AG10803 (cell line): ENCODE measurements at places on chromosomes 1 and 21.

DNA sequence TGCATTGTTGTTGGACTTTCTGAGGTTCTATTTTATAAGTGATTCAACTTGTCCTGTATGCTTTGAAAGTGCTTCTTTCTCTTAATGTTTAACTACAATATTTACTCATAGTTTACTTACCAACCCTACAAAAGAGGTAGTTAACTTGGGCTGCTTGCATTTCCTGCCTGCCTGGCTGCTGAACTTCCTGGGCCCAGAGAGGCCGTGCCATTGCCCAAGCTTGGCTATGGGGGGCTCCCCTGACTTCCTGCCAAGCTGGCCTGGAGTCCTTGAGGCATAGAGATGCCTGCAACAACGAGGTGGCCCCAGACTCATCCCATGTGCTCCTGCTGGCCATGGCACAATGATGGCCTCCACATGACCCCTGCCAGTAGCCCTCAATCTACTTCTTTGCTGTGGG, 361.6 kb upstream of the PLD5 start:
- DNase-seq, result no peak

- no peak for DNase-seq
Observed at GRCh38 chr21:18191139-18191538, 53.5 kb upstream of the CHODL start.

DNA sequence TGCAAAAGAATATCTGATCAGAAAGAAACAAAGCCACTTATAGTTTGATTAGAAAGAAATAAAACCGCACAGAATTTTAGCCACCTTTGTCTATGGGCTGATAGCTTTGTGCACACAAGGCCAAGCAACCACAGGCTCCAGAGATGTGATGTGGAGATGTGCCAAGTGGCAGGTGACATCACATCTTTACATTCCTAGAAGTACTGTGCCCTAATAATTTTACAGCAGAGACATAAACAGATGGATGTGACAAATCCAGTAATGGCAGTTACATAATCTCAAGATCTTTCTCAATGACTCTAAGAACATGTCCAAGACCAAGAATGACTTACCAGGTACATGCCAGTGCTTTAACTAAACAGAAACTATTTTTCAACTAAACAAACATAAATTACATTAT, 159.5 kb downstream of the LTN1 start:
- DNase-seq, result peak; percentile 18

DNA sequence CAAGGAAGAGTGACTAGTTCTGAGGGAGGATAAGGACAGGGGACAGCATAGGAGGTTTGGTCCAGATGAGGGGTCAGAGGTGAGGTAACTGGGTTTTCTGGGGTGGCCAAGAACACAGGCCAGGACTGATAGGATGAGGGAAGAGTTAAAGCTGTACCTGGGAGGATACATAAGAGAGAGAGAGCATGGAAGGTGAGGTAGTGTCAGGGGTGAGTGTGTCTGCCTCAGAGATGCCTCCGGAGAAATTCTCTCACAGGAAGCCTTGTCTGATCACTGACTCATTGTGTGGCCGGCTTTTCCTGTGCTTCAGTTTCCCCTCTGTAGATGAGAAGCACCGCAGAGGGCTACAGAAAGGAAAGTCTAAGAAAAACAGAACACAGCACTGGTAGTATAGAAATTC, 40.2 kb downstream of the FASLG start:
- peak; percentile 19 for DNase-seq

GRCh38 chr1:182599339-182599738, 4.8 kb downstream of the RGS16 start:
- no peak for DNase-seq

- DNase-seq, result no peak
Observed at GRCh38 chr1:37721565-37721964, 29.2 kb downstream of the CDCA8 start.

GRCh38 chr1:91015794-91016550, 5.9 kb downstream of the ZNF644 start:
- no peak for DNase-seq

DNA sequence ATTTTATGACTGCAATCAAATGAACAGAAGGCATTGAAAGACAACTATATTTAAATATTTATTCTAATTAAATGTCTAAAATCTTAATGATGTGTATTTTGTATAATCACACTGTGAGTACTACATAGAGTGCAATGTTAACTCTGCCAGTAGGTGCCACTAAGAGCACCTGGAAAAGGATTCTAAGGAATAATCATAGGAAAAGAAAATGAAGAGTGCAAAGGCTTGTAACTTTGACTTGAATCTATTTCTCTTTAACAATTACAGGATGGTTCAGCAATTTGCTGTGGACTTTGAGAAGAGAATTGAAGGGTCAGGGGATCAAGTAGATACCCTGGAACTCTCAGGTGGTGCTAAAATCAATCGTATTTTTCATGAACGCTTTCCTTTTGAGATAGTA, 200.4 kb downstream of the DNM3 start:
- peak; percentile 37 for DNase-seq

DNA sequence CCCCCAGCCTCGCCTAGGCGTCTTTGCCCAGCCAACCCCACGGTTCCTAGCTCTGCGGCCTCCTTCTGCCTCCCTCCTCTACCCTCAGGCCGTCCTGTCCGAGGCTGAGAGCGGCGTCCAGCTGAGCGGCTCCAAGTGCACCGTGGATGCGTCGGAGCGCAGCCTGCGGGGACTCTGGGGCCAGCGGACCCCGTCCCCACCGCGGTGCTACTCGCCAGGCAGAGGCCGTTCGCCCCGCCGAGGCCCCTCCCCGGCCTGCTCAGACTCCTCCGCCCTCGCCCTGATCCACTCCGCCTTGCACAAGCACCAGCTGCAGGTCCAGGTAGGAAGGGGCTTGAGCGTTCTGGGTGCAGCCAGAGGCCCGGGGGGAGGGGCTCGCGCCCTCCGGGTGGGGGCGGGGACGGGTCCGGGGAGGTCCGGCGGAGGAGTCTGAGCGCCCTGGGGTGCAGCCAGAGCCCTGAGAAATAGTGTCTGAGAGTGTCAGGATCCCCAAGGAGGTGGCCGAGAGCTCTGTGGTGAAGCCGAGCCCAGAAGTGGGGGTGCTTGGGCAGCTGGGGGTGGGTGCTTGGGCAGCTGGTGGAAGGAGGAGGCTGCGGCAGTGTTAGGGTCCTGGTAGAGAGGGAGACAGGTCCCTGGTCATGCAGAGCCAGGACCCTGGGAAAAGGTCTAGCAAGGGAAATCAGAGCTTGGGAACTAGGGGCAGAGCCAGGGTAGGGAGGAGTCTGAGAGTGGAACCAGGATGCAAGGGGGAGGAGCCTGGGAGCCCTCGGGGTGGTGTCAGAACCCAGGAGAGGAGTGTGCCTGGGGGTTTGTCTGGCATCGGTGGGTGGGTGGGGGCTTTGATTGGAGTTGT, 3.2 kb upstream of the NBPF3 start:
- DNase-seq, result no peak

DNA sequence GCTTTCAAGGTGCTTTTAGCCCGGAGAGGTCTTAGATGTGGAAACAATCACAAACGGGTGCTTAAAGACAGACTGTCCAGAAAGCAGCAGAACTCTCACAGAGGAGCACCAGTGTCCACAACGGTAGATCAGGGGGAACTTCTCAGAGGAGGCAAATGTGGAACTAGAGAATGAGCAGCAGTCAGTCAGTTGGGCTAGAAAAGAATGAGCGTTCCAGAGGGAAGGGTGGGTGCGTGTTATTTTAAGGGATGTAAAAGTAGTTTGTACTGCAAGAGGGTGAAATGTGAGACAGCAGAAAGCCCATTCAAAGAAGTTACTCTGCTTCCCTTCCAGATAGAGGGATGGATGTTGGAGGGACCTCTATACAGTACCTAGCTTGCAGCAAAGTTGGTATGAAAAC, 30.9 kb downstream of the RGS5 start:
- DNase-seq, result no peak

- no peak for DNase-seq
Observed at GRCh38 chr1:41889506-41890414, 29.0 kb downstream of the HIVEP3 start.
